ENCODE measurements at places on chromosomes 1 and 21.
A peak's percentile ranks its signal among the peaks of the same experiment; 100 is the strongest.

GRCh38 chr1:209870151-209870831, 42.5 kb downstream of the UTP25 start:
- DNase-seq: no peak

DNA sequence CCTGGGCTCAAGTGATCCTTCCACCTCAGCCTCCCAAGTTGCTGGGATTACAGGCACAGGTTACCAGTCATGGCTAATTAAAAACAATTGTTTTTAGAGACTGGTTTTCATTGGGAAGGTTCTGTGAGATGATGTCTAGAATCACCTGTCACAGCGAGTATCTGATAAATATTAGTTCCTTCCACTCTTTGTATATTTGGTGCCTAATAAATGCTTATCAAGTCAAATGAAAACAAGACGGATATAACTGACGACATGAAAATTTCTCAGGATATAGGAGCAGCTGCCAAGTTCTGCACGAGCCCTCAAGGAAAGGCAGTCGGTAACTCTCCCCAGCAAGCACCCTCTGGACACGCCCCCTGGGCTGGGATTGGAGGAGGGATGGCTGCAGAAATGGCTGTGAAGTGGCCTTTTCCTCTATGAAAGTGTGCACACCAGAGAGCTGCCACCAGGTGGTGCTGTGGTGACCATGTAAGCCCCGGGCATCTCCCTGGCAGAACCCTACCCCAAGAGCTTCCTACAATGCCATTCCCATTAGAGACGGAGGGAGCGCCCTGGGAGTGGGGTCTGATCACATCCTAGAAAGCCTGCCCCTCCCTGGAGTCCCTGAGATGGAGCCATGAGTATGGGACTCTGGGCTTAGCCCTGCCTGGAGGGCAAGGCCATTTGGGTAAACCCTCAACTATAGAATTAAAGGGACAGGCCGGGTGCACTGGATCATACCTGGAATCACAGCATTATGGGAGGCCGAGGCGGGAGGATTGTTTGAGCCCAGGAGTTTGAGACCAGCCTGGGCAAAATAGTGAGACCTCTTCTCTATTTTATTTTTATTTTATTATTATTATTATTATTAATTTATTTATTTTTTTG, 50.9 kb downstream of the HTR6 start:
- peak; percentile 93 for DNase-seq

DNA sequence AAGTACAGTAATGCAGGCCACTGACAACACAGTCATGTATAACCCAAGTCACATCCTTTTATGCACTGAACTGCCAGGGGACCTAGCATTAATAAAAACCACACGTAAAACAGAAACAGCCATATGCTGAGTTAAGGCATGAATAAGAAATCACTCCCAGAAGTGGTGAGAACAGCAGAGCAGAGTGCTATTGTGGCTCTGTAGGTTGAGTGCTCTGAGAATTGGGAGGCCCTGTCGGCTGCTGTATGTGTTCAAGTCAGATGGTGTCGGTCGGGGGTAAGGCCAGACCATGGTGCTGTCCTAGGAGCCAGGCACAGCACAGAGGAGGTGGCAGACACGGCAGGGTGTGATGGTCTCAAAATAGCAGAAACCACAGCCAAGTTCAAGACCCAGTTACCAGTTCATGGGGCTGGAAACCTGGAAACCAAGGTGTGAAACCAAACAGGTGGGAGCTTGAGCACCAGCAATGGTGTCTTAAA, 126.6 kb upstream of the COA6 start:
- peak; percentile 24 for DNase-seq

GRCh38 chr21:25562660-25563059, 44.6 kb downstream of the MRPL39 start:
- no peak for DNase-seq

- no peak for DNase-seq
These were observed 1.4 kb downstream of the NPPB start for GRCh38 chr1:11857164-11857851.

DNA sequence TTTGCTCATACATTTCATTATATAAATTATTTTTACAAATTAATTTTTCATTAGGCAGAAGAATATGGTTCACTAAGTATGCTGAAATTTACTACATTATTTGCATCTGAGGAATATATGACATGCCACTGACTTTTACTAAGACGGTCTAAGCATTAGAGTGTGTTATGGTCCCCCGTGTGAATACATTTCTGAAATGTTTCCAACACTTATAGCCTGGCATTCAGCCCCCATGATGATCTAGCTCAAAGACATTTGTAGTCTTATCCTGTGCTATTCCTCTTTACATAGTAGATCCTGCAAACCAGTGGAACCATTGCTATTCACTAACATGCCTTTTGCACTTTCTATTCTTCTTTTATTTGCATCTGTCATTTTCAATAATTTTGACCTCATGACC, 1878.0 kb downstream of the MRPL39 start:
- DNase-seq: no peak

DNA sequence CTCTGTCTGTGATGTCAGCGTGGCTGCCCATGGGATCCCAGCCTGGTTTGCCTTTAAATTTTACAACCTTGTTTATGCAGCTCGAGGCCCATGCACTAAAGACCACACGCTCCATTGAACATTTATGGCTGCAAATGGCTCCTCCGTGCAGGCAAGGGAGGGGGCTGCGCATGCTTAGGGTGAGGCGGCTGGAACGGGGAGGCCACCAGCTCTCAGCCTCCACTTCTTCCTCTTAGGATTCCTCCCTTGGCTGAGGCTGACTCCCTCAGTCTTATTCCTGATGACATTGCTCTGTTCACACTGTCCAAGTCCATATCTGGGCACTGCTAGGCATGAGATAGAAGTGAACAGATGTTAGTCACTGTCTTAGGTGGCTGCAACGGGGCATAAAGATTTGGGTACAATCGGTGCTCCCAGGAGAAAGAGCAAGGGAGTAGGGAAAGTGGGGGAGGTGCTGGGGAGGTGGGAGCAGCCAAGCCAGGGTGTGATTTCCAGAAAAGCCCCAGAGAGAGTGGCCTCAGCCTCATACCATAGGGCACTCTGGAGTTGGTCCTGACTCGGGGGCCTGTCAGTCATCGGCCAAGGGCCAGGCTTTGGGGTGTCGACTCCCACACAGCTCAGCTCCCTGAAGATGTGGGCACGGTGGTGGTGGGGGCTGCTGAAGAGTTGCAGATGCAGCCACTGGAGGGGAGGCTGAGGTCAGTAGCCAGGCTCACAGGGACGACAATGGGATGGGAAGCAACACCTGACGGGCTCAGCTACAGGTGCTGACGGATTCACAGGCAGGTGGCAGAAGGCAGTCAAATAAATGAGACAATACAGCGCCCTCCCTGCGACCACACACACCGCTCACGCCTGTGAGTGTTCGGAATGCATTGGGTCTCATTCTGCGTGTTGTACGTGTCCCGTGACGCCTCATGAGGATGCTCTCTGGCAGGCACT, 37.3 kb upstream of the ACTL8 start:
- no peak for DNase-seq

DNA sequence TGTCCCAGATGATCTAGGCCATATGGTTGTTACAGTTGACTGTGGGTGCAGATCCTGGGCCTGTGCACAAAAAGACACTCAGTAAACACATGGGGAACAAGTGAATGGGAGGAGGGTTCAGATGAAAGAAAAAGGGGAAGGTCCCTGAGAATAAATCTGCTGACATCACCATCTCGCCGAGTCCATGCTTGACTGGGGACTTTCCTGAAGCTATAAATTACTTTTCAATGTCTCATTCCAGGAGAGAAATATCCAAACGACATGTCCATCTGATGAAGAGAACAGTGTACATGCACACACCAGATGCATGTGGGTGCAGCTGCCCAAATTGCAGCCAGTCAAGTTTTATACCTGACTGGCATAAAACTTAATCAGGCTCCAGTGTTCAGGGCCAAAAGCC, 109.0 kb downstream of the HIVEP3 start:
- DNase-seq: peak; percentile 40

- DNase-seq: no peak
These were observed 35.0 kb downstream of the OVGP1 start for GRCh38 chr1:111392460-111392945.

DNA sequence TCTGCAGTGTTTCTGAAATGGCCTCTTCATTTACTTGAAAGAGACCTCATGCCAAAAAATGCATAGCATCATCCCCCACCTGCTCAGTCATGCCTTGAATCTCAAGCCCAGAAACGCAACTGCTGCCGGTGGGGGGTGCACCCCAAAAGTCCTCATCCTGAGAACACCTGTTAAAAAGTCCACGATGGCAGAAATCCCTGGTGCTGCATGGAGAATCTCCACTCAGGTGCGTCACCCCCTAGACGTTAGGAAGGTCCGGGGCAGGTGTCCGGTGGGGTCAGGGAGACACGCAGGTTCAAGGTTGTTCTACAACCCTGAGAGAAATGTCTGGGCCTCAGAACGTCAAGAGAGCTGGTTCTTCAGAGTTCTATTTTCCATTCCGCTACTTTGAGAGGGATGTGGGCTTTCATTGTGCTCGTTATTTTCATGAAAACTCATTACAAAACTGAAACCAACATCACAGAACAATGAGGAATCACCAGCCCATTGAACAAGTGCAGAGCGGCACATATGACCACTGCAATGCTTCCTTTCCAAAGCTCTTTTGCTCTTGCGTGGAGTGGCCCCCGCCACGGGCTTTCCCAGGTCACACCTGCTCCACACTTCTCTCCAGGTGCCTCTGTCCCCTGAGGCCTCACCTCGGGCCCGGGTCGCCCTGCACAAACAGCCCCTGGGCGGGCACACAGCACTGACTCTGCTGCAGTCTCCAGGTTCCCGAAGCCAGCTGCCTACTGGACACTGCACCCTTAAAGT, 201.9 kb downstream of the TOMM20 start:
- peak; percentile 73 for DNase-seq

DNA sequence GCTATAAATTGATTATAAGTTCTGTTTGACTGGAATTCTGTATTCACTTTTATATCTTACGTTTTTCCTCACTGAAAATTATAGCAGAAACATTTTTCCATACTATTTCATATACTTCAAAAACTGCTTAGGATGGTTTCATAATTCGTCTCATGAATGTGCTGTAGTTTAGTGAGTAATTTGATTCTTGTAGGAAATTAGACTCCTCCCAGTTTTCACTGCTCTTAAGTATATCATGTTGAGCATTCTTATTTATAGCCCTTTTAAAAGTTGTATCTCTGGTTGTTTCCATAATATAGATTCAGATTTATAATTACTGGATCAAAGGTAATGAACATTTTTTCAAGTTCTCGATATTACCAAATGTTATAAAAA, 250.6 kb downstream of the FMN2 start:
- DNase-seq: no peak

GRCh38 chr1:184143449-184143848, 91.9 kb downstream of the TSEN15 start:
- no peak for DNase-seq

DNA sequence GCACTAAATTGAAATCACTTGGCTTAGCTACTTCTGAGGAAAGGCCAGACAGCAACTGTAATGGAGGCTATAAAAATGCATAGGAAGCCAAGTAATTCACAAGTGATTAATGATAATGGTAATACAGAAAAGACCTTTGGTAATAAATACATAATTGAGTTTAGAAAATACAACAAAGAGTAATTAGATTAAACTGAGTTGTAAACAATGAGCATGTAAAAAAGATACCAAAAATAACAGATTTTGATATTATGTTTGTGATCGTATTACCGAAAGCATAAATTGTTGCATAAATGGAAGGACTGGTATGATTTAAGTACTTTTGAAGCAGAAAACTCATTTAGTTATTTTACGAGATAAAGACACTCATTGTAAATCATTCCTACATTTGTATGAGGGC, 556.7 kb upstream of the TMPRSS15 start:
- no peak for DNase-seq

DNA sequence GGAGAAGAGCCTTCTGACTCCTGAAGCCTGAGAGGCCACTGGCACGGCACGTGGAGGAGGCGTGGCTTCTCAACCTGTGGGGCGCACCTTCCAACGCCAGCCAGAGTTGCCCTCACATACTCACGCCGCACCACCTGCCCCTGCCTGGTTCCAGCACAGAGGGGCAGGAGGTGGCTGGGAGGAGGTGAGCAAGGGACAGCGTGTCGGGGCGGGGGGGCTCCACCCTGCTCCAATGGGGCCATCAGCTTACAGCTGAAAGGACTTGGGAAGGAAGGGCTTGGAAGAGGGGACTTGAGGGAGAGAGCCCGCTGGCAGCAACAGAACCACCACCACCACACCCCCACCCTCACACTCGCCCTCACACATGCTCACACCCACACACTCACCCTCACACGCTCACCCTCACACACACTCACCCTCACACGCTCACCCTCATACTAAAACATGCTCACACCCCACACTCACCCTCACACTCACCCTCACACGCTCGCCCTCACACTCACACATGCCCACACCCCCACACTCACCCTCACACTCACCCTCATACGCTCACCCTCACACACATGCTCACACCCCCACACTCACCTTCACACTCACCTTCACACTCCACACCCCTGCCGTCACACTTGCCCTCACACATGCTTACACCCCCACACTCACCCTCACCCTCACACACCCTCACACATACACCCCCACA, 41.6 kb upstream of the EDN2 start:
- DNase-seq: no peak

GRCh38 chr1:12596007-12596821, 21.8 kb downstream of the DHRS3 start:
- no peak for DNase-seq

Measured in activated CD4-positive, alpha-beta memory T cell treated with anti-CD3 and anti-CD28 coated beads for 36 hours (primary cell).